RWPE2 (cell line): ENCODE measurements at places on chromosomes 4 and X.

DNA sequence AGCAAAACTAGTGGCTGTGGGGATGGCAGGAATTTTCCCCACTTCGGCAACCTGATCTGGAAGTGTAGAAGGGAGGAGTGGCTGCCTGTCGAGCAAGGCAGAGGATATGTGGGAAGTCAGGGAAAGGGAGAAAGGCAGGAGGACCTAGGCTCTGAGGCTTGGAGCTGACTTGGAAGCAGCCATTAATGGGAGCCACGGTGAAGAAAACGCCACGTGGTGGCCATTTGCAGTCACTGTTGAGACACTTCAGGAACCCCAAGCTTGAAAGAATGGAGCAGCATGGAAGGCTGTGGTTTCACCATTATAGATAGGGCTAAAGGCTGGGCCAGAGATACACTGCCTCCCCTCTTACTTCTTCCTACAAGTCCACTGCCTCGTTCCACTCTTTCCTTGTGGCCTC lies 41.8 kb upstream of the MAML3 start:
- DNase-seq, result no peak
- no peaks in the 10 kb centered on the region for H3K27me3 ChIP-seq
- H3K4me3 ChIP-seq, result no peak overlapping the region
- H3K27ac ChIP-seq, result no peak overlapping the region

- DNase-seq, result no peak
- H3K36me3 ChIP-seq, result 0 out of 2 replicates have a peak, but pooled peaks cover 5% of the 10 kb centered on the region
- no peak overlapping the region for H3K4me3 ChIP-seq
- peaks cover 50% of the 10 kb centered on the region for H3K4me1 ChIP-seq
Measured at GRCh38 chr4:48668254-48669017, 111.6 kb downstream of the FRYL start.

GRCh38 chrX:115486510-115486909 lies 74.5 kb upstream of the PLS3 start:
- DNase-seq, result no peak
- no peaks in the 10 kb centered on the region for H3K27me3 ChIP-seq
- no peak overlapping the region for H3K27ac ChIP-seq
- no peaks in the 10 kb centered on the region for H3K36me3 ChIP-seq
- H3K4me1 ChIP-seq, result no peaks in the 10 kb centered on the region

- H3K4me3 ChIP-seq, result no peak overlapping the region
- H3K27ac ChIP-seq, result no peak overlapping the region
- no peak for DNase-seq
- no peaks in the 10 kb centered on the region for H3K36me3 ChIP-seq
- no peaks in the 10 kb centered on the region for H3K4me1 ChIP-seq
- H3K27me3 ChIP-seq, result no peaks in the 10 kb centered on the region
Measured at GRCh38 chr4:65139998-65140397, 530.3 kb downstream of the EPHA5 start.

- peak; percentile 92 for DNase-seq
- H3K4me1 ChIP-seq, result no peaks in the 10 kb centered on the region
- H3K36me3 ChIP-seq, result peaks cover 36% of the 10 kb centered on the region
- H3K4me3 ChIP-seq, result peak overlapping the region; percentile 81
- H3K27ac ChIP-seq, result peak overlapping the region; percentile 85
Measured at GRCh38 chrX:49184294-49185281, 1.6 kb downstream of the PRICKLE3 start.

DNA sequence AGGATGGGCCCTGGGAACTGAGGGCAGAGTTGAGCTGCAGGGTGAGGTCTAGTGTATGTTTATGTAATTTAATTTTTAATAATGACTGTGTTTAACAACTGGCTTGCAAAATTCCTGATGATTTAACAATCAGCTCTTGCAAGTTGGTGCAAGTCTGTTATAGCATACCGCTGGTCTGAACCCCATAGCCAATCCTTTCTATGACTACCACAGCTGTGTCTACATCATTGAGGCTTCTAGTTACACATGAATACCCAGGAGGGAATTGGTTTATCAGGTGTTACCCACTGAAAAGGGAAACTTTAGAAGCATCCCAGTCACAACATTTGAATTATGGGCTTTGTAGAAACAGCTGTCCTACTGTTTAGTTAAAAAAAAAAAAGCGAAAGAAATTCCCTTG lies 38.3 kb downstream of the SUPT20HL1 start:
- peaks cover 3% of the 10 kb centered on the region for H3K4me1 ChIP-seq
- H3K36me3 ChIP-seq, result no peaks in the 10 kb centered on the region
- no peak overlapping the region for H3K4me3 ChIP-seq
- no peak for DNase-seq
- H3K27me3 ChIP-seq, result no peaks in the 10 kb centered on the region

- no peaks in the 10 kb centered on the region for H3K36me3 ChIP-seq
- H3K4me1 ChIP-seq, result peaks cover 11% of the 10 kb centered on the region
- H3K27me3 ChIP-seq, result no peaks in the 10 kb centered on the region
- H3K27ac ChIP-seq, result no peak overlapping the region
- DNase-seq, result no peak
Measured at GRCh38 chr4:150345207-150345744, 236.7 kb upstream of the MAB21L2 start.

DNA sequence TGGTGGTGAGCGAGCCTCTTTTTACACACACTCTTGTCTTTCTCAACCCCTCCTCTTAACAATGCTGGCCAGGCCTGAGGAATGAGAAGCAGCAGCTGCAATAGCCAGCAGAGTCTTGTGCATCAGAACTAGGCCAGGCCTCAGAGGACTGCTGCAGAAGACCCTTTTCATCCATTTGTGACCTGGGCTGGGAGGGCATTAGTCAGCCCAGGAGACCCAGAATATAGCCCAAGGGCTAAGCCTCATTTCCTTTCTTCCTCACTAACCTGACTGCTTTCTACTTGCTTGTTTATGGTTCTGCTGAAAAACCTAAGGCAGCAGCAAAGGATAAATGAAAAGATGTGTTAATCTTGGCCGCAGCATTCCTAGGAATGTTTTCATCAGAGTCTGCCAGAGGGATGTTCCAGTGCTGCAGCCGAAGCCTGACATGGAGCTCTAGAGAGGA lies 254.7 kb upstream of the AR start:
- H3K27ac ChIP-seq, result no peak overlapping the region
- no peak overlapping the region for H3K4me3 ChIP-seq
- H3K4me1 ChIP-seq, result no peaks in the 10 kb centered on the region
- no peaks in the 10 kb centered on the region for H3K27me3 ChIP-seq
- no peaks in the 10 kb centered on the region for H3K36me3 ChIP-seq

- H3K27me3 ChIP-seq, result no peaks in the 10 kb centered on the region
- no peak for DNase-seq
- H3K4me3 ChIP-seq, result no peak overlapping the region
- H3K27ac ChIP-seq, result no peak overlapping the region
- no peaks in the 10 kb centered on the region for H3K36me3 ChIP-seq
- no peaks in the 10 kb centered on the region for H3K4me1 ChIP-seq
Measured at GRCh38 chrX:65127842-65128241, 151.6 kb upstream of the ZC4H2 start.

DNA sequence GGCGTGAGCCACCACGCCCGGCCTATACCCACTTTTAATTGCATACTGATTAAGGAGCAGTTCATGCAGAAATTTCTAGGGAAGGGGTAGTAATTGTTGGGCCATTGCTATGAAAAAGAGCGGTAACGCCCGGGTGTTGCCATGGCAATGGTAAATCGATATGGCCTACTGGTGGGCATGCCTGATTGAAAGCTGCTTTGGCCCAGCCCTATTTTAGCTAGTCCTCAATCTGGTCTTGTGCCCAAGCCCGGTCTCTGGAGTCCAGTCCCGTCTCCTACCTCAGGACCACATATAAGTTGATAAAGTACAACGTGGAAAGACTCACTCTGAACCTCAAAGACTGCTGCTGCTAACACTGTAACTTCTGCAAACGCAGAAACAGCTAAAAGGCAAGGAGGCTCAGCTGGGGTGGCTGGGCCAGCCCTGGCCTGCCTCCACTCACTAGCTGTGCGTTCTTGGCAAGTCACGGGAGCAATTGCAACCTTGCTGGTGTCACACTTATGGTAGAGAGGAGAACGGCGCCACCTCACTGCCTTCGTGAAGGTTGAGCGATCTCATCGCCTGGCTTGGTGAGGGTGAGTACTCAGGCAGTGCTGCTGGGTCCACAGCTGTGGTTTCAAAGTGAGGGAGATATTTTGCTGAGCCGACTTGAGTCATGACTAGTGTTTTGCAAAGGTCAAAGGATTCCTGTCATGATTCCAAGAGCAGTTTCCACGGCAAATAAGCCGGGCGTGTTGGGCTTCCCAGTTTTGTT lies 57.0 kb upstream of the GRPEL1 start:
- no peaks in the 10 kb centered on the region for H3K4me1 ChIP-seq
- H3K4me3 ChIP-seq, result no peak overlapping the region
- DNase-seq, result peak; percentile 49
- H3K27me3 ChIP-seq, result no peaks in the 10 kb centered on the region
- H3K36me3 ChIP-seq, result no peaks in the 10 kb centered on the region

DNA sequence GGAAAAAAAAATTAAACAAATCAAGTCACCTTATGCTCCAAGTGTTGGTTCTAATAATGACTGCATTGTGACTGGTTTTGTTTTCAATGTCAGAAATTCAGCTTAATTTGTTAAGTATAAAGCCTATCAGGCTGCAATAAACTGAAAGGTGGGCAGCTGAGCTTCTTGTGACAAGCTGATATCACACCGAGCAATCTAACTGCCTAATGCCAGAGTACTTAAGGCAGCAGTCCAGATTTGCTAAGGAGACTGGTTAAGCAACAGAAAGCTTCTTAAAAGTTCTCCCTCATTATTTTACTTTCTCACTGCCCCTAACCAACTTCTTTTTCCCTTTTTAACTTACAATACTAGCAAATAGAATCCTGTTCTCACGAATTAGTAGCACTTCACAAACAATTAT lies 201.0 kb downstream of the MAB21L2 start:
- no peaks in the 10 kb centered on the region for H3K36me3 ChIP-seq
- no peak overlapping the region for H3K27ac ChIP-seq
- no peaks in the 10 kb centered on the region for H3K27me3 ChIP-seq
- no peak for DNase-seq
- no peak overlapping the region for H3K4me3 ChIP-seq
- H3K4me1 ChIP-seq, result no peaks in the 10 kb centered on the region

DNA sequence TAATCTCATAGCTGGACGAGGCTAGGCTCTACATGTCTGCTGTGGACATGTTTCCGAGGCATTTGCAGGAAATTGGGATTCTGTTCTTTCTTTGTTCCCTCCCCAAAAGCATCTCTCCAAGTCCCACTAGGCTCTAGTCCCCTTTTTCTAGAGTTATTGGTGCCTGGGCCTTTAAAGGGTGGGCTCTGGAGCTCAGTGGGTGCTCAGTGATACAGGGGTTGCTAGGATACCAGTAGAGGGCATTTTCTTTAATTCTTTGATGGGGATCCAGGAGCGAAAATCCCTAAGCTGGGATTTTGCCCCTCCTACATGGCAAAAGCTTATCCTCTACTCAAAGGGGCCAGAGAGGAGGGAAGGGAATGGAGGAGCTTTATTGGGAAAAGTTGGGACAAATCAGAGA lies 34.2 kb downstream of the ARHGEF9 start:
- no peaks in the 10 kb centered on the region for H3K27me3 ChIP-seq
- H3K4me1 ChIP-seq, result no peaks in the 10 kb centered on the region
- no peak overlapping the region for H3K4me3 ChIP-seq
- H3K36me3 ChIP-seq, result no peaks in the 10 kb centered on the region
- no peak for DNase-seq

DNA sequence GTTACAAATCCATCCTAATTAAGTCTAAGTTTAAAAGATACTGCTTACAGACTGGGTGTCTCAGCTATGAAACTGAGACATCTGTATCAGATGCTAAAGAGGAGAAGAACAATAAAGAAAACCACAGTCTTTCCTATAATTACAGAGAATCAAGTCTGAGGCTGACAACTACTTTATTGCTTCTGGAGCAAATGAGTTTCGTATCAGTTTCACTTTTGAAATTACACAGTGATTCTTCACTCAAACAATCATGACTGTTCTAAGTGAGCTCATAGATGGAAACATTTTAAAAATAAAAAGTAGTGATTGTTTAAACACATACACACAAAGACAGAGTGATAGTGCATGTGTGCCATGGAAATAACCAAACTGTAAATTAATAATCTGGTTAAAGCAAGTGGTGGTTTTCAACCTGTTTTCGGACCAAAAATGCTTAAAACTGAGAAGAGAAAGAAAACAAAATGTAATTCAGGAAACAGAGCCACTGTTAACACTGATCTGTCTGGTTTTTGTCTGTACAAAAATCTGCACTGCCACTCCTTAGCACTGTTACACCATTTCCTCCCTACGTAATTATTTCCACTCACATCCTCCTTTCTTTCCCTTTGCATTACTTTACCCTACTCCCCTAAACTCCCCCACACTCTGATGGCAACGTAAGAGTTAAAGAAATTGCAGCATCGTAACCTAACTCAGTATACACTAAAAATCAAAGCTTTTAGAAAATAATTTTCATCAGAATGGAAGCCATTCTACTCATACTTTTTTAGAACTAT lies 12.5 kb downstream of the RFC1 start:
- no peak for DNase-seq
- peaks cover 20% of the 10 kb centered on the region for H3K4me1 ChIP-seq
- peaks cover 39% of the 10 kb centered on the region for H3K36me3 ChIP-seq
- peak overlapping the region; percentile 82 for H3K27ac ChIP-seq
- H3K4me3 ChIP-seq, result peak overlapping the region; percentile 2
- no peaks in the 10 kb centered on the region for H3K27me3 ChIP-seq
